GM10248 (cell line): ENCODE measurements at places on chromosomes 13 and 19.

DNA sequence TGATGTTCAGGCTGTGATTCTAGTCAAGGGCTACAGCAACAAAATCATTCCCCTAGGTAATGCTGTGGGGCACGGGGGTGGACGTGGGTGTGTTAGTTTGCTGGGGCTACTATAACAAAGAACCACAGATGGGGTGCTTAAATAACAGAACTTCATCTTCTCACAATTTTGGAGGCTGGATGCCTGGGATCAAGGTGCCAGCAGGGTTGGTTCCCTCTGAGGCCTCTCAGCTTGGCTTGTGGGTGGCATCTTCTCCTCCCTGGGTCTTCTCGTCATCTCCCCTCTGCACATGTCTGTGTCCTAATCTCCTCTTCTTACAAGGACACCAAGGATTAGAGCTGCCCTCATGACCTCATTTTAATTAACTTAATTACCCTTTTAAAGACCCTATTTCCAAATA, 114.9 kb downstream of the ESD start:
- DNase-seq: no peak

DNA sequence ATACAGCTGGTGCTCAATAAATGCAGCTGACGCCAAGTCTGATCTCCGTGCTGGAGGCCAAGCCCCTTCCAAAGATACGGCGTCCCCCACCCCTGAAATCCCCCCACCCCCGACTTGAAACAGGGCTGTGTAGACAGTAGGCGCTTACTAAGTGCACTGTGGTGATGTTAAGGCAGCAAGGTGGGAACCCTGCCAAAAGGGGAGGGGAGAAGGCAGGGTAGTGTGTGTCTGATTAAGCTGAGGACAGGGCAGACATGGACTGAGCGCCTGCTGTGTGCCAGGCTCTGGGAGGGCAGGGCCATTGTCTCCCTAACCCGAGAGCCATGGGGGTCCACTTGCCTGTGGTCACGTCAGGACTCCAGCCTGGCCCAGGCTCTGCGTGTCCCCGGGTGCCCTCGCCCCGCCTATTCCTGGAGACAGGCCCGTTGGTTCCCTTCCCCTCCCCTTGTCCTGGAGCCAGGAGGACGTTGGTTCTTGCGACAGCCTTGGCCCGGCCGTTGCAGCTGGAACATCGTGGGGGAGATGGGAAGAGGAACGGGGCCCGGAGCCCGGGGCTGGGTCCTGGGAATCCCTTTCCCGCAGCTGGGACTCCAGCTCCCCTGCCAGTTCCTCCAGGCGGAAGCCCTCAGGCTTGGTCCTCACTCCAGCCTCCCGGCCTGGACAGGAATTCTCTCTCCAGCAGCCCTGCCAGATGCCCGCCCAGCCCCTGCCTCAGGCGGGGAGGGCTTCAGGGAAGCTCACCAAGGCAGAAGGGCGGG, 1.7 kb upstream of the ELANE start:
- no peak for DNase-seq

GRCh38 chr13:104487006-104487405, 1420.8 kb upstream of the SLC10A2 start:
- DNase-seq: no peak

- no peak for DNase-seq
Measured at GRCh38 chr19:53883741-53884140, 1.7 kb downstream of the PRKCG start.

DNA sequence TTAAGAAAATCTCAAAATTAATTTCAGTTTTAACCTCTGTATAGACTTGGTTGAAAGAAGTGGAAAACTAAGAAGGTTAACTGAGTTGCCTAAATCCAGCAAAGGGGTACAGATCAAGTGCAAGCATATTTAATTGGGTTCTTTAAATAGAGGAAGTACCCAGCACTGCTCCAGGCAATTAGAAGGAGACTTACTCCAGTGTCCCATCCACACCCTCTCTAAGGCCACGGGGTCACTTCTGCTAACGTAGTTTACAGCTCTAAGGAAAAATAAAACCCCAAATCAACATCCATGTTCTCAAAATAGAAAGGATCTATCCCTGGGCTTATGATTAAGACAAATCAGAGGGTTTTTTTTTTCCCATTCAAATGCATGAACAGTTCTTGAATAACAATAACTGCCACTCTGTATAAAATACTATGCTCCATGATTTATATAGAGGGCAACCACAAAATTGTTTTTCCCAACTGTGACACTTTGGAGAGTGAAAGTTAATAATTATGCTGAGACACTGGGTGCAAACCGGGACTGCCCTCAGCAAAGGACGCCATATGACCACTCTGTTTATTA, 4.6 kb downstream of the FRY start:
- no peak for DNase-seq

DNA sequence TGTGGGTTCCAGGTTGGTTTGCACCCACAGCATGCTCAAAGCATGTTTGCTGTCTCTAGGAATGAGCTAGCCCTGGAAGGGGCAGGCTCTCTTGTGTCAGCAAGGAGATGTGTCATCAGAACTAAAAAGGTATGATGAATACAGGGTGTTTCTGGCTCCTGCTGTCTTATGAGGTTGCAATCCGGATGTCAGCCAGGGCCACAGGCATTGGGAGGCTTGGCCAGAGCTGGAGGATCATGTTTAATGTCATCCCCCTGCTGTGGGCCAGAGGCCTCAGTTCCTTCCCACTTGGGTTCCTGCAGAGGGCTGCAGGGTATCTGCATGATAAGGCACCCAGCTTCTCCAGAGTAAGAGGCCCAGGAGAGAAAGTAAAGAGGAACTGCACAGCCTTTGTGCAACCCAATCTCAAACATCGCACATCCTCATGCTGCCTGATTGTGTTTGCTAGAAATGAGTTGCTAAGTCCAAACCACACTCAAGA, 193.6 kb downstream of the COL4A1 start:
- no peak for DNase-seq

DNA sequence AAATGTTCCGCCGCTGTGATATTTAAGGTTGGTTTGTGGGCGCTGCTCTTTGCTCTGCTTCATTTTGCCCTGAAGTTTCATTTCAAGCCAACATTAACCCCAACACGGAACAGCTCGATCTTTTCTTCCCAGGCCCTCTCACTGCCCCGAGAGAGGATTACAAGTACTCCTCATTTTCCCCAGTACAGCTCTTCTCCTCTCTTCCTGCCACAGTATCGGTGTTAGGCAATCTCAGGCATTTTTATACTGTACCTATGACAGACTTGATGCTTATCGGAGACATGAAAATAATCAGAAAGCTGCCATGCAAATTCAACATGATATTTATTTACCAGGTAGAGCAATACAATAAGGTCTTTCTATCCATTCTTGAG, 1.3 kb upstream of the EDNRB start:
- no peak for DNase-seq

GRCh38 chr13:80058626-80059025, 282.3 kb downstream of the SPRY2 start:
- no peak for DNase-seq

DNA sequence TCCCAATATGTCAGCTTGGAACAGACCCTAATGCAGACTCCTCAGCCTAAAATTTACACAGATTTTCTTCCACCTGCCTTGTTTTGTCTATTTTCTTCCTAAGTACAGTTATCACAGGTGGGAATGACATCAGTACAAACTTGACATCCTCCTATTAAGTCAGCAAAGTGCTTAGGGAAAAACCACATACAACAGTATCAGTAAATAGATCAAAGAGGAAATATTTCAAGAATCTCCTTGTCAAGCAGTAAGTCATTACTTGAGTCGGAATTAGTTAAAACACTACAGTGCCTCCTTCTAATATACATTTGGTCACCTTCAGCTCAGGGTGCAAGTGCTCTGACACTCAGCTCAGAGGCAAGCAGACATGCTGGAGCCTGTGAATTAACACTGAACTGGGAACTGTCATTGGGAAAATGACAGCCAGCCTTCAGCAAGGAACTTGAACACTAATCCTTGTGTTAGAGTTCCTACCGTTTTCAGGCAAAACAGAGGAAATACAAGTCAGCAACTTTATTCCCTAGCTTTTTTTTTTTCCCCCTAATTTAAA, 394.3 kb upstream of the HTR2A start:
- no peak for DNase-seq

DNA sequence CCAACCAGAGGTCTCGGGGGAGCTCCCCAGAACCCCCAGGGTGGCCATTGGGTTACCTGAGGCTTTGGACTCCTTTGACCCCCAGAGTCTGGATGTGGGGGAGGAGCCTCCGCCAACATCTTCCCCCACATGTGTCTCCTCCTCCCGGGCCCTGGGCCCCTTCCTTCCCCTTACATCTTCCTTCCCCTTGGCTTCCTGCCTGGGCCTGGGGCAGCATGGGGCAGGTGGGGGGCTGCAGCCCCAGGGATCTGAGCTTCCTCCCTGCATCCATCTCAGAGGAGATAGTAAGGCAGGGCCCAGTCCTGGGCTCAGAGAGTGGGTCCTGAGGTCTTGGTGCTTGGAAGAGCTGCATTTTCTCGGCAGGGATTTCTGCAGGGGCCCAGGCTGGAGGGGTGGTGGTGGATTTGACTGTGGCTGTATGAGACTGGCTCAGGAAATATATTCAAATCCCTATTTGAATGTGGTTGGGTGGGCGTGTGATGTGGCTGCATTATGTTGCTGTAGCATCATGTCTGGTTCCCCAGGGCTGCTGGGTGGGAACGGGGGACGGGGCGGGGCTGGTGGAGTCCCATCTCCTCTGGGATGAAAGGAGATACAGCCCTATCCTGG, 919 bp downstream of the VAV1 start:
- DNase-seq: peak; percentile 69
